ENCODE measurements at places on chromosomes 1 and 21.
A peak's percentile ranks its signal among the peaks of the same experiment; 100 is the strongest.

DNA sequence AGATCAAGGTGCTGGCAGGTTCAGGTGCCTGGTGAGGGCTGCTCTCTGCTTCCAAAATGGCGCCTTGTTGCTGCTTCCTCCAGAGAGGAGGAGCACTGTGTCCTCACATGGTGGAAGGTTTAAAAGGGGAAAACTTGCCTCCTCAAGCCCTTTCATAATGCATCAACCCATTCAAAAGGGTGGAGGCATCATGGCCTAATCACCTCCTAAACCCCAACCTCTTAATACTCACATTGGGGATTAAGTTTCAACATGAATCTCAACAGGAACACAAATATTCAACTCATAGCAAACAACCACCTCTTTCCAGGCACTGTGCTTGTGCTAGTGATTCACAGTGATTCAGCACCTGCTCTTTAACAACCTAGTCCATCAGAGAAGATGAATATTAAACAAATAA, 4.2 kb downstream of the S100A12 start:
- DNase-seq: no peak

- DNase-seq: no peak
Observed at GRCh38 chr1:117580882-117581281, 25.0 kb upstream of the TENT5C start.

DNA sequence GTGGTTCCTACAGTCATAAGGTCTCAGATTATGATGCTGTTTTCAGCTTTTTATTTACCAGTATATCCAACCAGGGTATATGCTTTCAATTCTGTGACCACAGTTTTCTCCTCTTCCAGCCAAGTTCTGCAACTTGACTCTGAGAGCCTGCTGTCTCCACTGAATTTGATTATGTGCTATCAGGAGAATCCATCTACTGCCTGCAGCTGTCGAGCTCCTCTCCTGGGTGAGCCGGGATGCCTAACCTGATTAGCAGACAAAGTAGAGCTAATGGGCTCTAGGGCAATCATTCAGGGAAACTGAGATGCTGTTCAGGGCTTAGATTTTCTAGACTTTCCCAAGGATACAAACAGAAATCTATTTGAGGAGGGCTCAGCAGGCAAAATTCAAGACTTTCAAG, 271.5 kb upstream of the BEND5 start:
- DNase-seq: no peak

DNA sequence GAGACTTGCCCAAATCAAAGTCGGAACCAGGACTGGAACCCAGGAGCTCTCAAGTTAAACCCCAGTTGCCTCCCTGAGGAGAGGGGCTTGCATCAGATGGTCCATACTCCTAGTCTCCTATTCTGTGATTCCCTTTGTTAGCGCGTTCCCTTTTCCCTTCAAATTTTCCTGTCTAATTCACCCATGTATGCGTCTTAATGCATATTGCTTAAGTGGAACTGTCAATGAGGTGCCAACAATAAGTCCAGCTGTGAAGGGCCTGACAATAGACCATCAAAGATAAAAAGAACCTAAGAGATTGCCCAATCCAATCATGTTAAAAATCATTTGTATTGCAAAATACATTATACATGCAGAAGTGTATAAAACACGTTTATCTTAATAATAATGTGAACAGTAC, 634 bp upstream of the SPATA6 start:
- DNase-seq: no peak

DNA sequence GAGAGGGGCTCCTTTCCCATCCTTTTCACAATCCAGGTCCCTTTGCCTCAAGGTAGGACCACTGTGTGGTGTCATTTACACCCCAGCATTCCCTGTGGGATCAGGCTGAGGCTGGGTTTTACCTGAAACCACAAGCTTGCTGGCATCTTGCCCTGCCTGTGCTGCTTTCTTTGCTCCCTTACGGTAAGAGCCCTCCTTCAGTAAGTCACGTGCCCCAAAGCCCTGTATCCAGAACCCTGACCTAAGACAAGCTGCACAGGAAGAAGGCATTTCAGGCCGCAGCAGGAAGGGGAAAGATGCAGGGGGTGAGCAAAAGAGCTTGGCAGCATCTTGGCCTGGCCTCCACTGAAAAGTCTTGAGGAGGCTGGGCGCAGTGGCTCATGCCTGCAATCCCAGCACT, 58.4 kb downstream of the KLHDC7A start:
- no peak for DNase-seq

GRCh38 chr1:113769601-113769970, 10.3 kb upstream of the PHTF1 start:
- no peak for DNase-seq

DNA sequence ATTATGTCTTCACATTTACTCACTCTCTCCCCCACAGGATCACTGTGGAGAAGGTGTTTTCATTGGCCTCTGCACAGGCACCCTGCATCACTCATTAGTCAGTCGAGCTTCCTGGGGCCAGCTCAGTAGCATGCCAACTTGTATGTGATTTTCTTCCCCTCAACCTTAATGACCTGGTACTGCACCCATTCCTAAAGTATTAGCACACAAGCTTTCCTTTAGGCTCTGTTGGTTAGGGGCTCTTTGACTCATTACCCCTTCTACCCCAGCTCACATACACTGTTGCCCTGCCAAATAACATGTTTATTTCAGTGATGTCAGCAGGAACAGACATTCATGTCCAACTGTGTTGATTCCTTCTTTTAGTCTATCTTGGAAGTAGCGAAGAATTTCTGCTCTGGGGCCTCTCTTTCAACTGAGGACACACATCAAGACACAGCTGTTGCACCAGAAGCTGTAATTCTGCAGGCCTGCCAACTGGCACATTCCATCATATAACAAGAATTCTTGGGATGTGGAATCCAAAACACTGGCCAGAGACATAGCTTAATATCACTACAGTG, 603.5 kb upstream of the ADAMTS5 start:
- DNase-seq: no peak

GRCh38 chr1:150186789-150187559, 37.3 kb downstream of the PLEKHO1 start:
- DNase-seq: peak; percentile 18

Data from activated CD4-positive, alpha-beta T cell treated with anti-CD3 and anti-CD28 coated beads for 48 hours (primary cell).